ENCODE measurements at places on chromosomes 12 and 14. TPM values are rescaled to one million over a fixed set of nuclear protein-coding genes. Genes with fewer than 3 reads are reported as not detected.

GRCh38 chr12:21697904-21698630 lies 40.4 kb upstream of the LDHB start:
- ATAC-seq = no peak

DNA sequence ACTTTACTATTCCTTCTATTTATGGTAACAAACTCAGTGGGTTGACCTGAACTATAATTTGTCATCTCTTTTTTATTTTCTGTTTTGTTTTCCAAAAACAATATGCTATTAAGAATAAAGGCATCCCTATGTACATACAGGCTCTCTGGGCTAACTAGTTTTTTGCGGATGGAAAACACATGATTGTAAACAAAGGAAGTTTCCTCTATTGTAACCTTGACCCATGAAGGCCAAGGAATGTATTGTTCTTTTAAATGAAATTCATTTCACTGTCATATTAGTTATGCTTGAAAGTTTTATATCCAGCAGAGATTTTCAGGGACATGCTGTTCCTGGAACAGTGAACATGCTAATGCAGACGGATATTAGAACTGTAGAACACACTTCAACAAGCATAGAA lies 705.0 kb upstream of the SEL1L start:
- ATAC-seq = no peak

- ATAC-seq = no peak
These were observed 98.3 kb downstream of the UNC79 start for GRCh38 chr14:93528884-93529558.

Gene LRP1-AS
- not detected for total RNA-seq

GRCh38 chr14:67610491-67610890 lies 9.2 kb upstream of the ARG2 start:
- no peak for ATAC-seq

DNA sequence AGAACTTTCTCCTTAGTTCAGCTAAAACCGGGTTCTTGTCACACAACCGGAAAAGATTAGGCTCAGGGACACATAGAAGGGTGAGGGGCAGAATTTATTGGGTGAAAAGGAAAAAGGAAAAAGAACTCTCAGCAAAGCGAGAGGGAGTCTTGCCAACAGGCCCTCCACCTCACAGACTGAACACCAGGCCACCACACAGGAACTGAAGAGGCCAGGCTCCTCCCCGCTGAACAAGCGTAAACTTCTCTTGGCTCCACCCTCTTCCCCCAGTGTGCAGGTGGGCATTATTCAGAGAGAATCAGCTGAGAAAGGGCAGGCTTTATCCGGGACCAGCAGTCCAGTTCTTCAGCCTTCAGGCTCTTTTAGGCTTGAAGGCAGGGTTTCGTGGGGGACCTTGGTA lies 125.6 kb upstream of the FGD4 start:
- ATAC-seq = no peak

GRCh38 chr14:56992332-56992820 lies 182.1 kb upstream of the OTX2 start:
- ATAC-seq = no peak

GRCh38 chr12:119340578-119340977 lies 6.0 kb downstream of the CCDC60 start:
- ATAC-seq = no peak

Gene MED6
- 23.1 TPM for total RNA-seq

All from gastroesophageal sphincter (tissue), 4 donors.